ENCODE measurements at places on chromosomes 3 and 15.

GRCh38 chr3:39718674-39719595 lies 90.5 kb upstream of the MYRIP start:
- DNase-seq, result no peak

- peak; percentile 25 for DNase-seq
Observed at GRCh38 chr3:102129760-102130608, 280.7 kb downstream of the NFKBIZ start.

DNA sequence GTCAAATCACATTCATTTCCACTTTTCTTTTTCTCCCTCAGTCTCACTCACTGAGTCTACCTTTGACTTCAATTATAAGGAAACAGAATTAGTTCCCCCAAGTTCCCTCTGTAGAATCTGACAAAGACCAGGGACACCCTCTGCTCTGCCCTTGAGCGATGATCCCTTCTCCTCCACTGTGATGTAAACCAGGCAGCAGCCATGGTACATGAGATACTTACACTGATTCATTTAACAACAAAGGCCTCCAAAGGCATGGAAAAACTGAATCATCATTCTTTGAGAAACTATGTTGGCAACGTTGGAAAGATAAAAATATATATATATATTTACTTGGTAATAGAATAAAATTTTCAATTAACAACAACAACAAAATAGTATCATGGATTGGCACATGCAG lies 84.1 kb downstream of the P3H2 start:
- DNase-seq, result no peak

- peak; percentile 98 for DNase-seq
Observed at GRCh38 chr3:17195192-17195611, 310.4 kb downstream of the PLCL2 start.

DNA sequence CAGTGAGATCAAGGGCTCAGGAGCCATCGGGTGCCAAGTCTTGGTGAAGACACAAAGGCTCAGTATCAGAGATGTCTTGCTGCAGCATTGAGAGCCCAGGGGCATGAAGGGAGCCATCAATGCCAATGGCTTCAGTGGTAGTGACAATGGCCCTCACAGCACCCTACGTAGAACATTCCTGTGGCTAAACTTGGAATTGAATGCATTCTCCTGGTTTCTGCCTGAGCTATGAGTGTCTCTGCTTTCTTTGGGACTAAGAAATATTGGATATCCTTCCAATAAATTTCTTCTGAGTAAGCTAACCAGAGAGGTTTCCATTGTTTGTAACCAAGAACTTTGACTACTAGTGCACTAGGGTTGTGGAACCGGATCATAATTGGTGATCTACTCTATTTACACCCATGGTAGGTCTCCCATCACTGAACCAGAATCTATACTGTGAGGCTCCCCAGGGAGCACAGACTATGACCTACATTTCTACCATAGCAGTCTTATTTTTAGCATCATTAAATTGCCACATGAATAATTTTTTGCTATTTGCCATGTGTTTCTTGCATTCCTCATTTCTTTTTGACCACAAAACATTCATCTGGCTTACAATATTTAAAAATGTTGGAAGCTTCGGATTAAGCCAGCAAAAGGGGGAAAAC lies 31.6 kb upstream of the PDZRN3 start:
- no peak for DNase-seq

DNA sequence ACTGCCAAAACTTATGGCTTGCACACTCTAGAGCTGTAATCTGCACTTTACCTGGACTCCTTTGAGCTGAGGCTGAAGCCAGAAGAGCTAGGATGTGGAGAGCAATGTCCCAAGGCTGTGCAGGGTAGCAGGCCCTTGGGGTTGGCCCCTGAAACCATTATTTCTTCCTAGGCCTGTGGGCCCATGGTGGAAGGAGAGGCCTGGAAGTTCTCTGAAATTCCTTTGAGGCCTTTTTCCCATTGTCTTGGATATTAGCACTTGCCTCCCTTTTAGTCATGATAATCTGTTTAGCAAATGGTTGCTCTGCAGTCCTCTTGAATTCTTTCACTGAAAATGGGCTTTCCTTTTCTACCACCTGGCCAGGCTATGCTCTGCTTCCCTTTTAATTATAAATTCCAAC lies 102.0 kb upstream of the SGO1 start:
- no peak for DNase-seq

GRCh38 chr15:94324117-94324826 lies 92.9 kb downstream of the MCTP2 start:
- no peak for DNase-seq

- no peak for DNase-seq
Observed at GRCh38 chr3:58497097-58497496, 5.2 kb downstream of the KCTD6 start.

DNA sequence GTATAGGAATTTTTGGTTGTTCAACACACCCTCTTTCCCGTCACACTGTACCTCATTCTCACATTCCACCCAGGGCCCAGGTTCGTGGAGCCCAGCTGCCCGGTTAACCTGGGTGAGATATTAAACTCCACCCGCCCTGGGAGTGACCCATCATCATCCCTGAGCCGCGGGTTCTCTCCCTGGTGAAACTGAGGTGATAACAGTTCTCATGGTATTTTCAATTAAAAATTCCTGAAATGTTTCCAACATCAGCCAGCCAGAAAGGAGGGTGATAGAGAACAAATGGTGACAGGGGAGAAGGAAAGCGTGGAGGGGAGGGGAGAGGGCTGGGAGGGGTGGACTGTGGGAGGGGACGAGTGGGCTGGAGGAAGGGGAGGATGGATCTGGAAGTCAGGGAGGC lies 148.8 kb downstream of the ALDH1A2 start:
- DNase-seq, result no peak

GRCh38 chr3:72887705-72888545 lies at the start of gene GXYLT2:
Gene GXYLT2, plus strand, starts transcription at chr3:72888046. Its CDS starts 188 bp downstream, at chr3:72888234.
- DNase-seq, result no peak

DNA sequence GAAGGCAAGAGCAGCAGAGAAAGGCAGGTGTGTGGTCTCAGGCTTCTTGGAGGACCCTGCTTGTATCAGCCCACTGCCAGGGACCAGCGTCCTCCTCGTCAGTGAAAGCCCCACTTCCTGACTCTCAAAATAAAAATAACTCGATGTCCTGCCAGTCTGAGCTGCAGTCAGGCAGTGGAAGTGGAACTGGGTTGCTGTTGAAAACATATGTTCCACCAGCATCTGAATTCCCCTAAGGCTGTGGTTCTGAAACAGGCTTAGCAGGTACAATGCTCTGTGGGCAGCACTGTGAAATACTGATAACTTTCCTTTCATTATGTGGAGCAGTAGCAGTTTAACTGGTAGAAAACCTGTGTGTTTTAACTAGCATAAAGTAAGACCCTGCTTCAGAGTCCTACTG lies 121.6 kb upstream of the EIF1B start:
- DNase-seq, result no peak

DNA sequence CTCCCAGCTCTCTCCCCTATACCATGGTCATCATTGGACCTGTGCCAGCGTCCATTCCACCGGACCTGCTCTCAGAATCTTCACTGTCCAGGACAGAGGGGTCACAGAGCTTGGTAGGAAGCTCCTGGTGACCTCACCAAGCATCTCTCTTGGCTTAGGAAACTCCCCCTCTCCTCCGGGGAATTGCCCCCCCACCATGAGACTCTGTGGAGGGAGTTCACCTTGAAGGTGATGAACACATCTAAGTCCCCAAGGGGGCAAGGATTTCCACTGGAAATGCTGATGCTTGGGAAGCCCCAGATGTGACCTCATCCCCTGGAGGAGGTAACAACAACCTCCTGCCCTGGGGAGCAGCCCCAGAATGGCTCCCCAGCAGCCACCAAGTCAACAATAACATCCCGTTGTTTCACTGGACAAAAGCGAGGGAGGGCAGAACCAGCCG lies 3.2 kb downstream of the SEMA7A start:
- no peak for DNase-seq

DNA sequence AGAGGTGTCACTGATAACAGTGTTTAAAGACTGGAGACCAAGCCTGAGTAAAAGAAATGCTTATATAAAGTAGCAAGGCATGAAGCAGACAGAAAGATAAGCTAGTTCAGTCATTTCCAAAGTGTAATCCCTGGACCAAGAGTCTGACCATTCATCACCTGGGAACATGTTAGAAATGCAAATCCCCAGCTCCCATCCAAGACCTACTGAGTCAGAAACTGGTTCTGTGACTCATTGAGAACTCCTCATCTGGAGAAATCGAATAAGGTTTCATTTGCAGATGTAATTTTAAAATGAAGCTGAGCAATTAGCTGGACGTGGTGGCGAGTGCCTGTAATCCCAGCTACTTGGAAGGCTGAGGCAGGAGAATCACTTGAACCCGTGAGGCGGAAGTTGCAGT lies 473.9 kb upstream of the UBE2E2 start:
- no peak for DNase-seq

DNA sequence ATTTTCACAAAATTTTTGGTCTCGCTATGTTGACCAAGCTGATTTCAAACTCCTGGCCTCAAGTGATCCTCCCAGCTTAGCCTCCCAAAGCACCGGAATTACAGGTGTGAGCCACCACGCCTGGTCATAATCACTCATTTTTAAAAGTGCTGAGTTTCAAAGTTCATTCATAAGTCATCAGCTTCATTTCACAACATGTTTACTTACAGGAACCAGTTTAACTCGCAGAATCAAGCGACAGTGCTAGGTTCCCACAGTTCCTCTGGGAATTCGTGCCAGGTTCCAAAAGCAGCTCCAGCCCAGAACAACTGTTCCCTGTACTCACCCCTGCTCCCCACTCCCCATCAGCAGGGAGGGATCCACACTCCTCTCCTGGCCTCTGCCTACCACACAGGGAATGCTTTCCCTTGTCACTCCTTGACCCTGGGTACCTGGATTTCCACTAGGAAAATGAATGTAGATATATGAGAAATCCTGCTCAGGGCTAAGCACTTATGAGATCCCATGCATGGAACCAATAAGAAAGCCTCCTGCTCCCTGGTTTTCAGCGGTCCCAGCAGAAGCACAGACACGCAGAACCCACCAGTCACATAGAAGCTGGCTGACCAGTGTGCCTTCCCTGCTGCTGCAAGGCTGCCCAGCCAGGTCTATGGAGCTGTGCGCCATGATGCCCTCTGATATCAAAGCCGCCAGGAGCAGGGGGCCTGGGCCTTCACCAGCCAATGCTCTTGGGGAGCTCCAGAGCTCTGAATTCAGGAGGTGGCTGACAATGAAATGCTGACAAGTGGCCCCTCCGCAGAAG lies 72.3 kb downstream of the ITGB5 start:
- no peak for DNase-seq

GRCh38 chr3:64408770-64409169 lies 183.5 kb upstream of the PRICKLE2 start:
- no peak for DNase-seq

GRCh38 chr3:171460725-171461524 lies 720 bp upstream of the TNIK start:
- DNase-seq, result no peak

GRCh38 chr3:115399750-115400149 lies 223.6 kb upstream of the GAP43 start:
- DNase-seq, result no peak

DNA sequence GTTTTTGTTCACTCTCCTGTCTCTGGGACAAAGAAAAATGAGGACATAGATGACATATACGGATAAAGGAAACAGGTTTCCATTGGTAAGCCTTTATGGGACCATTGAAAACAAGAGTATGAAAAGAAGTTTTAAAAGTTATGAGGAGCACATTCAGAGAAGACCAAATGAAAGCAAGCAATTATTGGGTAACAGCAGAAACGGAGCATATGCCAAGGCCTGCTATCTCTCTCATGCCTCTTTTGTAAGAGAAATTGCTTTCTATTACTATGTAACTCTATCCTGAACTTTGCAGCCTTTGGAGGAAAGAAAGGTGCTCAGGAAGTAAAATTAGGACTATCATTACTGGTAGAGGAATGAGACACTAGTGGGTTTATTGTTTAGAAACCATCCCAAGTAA lies 14.9 kb upstream of the DPH6 start:
- DNase-seq, result no peak

GRCh38 chr15:26873846-26874245 lies 7.0 kb downstream of the GABRA5 start:
- no peak for DNase-seq

DNA sequence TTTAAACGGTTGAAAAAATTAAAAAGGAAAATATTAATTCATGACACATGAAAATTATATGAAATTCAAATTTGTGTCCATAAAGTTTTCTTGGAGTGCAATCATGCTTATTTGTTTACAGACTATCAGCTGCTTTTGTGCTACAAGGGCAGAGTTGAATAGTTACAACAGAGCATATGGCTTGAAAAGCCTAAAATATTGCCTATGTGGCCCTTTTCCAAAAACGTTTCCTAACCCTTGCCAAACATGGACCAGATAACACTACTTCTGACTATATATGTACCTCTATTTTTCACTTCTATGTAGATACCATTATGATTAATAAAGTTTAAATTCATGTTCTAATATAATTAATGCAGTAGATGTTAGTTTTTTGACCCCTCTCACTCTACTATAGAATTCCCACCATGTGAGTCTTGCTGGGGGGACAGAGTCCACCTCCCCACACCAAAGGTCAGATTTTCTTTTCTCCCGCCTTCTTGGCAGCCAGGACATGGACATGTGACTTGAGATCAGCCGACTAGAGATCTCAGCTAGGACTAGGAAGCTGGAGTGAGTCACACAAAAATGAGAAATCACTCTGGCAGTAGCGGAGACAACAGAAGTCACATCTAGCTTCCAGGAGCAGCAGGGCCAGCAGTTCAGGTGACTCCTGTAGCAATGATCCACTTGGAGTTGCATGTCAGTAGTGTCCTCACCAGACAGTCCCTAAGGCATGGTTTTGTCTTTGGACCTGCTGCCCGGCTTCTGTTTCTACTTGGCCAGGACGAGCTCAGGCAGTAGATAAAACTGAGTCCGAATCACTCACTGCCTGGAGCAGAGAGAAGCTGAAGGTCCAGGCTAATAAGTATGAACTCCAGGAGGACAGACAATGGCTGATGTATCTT lies 22.4 kb downstream of the CIAO2A start:
- no peak for DNase-seq

DNA sequence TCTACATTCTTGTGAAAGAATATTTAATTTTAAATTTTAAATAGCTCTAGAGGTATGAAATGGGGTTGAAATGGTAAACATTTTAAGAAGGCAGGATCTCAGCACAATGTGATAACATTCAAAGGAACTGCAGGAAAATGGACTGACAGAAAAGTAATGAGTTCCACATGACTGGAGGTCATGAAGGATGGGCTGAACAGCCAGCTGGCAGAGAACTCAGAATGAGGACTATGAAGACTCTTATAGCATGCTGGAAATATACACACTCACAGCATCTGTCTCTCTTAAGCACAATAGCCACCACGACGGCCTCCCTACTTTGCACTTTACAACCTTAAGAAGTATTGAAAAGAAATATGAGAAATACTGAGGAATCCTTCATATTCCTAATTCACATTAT lies 94.7 kb downstream of the TNIK start:
- DNase-seq, result no peak

GRCh38 chr3:124206225-124207055 lies 214.5 kb upstream of the ROPN1 start:
- DNase-seq, result no peak
